ENCODE measurements at places on chromosomes 12 and 14. TPM values are rescaled to one million over a fixed set of nuclear protein-coding genes. Genes with fewer than 3 reads are reported as not detected.

The NPFF gene
- not detected for total RNA-seq

The IRAK3 gene
- total RNA-seq = 6.6 TPM

GRCh38 chr14:80584744-80585505 is 356.6 kb downstream of the CEP128 start:
- DNase-seq = no peak

GRCh38 chr14:90624227-90624626 is 192.0 kb downstream of the TTC7B start:
- DNase-seq = no peak

- no peak for DNase-seq
Observed at GRCh38 chr14:33842299-33842698, 108.6 kb downstream of the EGLN3 start.

- DNase-seq = no peak
Observed at GRCh38 chr12:117225179-117225578, 34.9 kb upstream of the FBXO21 start.

DNA sequence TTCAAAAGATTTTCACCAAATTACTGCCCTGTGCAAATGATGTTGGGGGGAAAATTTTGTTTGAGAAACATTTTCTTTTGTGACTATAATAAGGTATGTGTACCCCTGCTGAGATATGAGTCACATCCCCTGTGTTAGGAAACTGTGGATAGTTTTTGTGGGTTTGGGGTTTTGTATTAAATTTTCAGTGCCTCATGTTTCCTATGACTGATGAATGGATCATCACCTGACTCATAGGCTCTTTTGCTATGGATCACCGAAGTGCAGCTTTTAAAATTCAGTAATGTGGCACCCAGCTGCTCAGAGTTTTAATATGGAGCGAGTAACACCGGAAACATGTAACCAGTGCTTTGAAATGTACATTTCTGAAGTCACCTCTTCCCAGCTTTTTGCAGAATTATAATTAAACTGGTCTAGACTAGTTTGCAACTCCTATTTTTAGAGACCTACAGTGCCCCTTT is 167.4 kb upstream of the HMGA2 start:
- no peak for DNase-seq

GRCh38 chr14:103535891-103536565 is 7.0 kb downstream of the TRMT61A start:
- DNase-seq = no peak
